ENCODE measurements at places on chromosomes 1 and 21.

GRCh38 chr1:61004262-61005003 is 77.9 kb upstream of the NFIA start:
- no peak for DNase-seq

DNA sequence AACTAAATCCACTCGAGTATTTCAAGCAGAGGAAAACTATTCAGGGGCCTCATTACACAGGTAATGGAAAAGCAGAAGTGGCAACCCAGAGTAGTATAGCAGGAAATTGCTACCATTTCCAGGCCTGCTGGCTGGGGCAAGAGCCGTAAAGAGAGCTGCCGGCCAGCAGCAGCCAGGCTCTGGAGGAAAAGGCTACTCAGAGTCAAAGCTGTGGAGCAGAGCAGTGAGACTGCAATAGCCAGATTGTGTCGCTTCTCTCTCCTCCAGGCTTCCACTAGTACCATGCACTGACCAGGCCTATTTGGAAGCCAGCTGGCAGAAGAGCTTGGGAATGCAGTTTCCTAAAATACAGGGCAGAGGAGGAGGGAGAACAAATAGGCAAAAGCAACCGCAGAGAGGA is 155.5 kb downstream of the OMA1 start:
- no peak for DNase-seq

- DNase-seq, result no peak
Measured at GRCh38 chr1:72837781-72838180, 555.4 kb upstream of the NEGR1 start.

- no peak for DNase-seq
Measured at GRCh38 chr1:23473037-23473800, 10.8 kb downstream of the ASAP3 start.

Measured in CD4-positive, alpha-beta T cell treated with Interleukin-6 at 100 ng/mL for 8 hours (primary cell).